ENCODE measurements at places on chromosomes 2 and 18. TPM values are rescaled to one million over a fixed set of nuclear protein-coding genes. Genes with fewer than 3 reads are reported as not detected.

RFX8 gene
- 27.8 TPM for total RNA-seq

DSG1 gene
- not detected for total RNA-seq

DNA sequence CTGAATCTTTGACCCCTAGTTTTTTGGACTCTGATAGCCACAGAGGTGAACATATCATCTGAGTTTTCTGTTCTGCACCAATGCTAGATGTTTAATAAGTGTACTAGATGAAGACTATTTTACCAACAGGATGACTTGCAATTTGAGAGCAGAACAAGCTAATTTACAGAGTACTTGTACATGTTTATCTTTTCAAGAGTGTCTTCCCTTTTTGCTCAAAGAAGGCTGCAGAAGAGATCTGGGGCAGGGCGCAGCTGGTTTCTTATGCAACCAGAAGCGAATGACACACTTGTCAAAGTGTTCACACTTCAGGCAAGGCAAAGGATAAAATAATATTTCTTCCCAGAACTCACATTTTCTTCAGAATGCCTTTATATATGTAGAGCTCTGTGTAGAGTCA, 86.0 kb downstream of the VWA3B start:
- DNase-seq = no peak

- no peak for DNase-seq
Observed at GRCh38 chr2:26542194-26542455, 64.2 kb upstream of the OTOF start.

GRCh38 chr2:235398321-235398720, 95.5 kb upstream of the AGAP1 start:
- no peak for DNase-seq

DNA sequence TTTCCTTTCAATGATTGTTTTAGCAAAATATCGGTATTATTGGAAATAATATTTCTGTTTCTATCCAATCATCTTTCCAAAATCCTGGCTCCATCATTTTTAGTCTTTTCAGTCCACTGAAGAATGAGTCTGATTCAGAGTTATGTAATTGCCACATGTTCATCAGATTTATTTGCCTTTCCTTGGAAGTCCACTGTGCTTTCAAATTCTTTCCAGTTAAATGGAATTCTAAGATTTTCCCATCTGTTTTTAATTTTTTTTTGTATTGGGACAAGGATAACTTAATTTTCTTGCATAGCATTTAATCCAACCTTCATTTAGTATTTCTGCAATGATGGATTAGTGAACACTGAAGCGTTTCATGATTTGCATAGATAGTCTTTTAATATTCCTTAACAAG, 521.5 kb upstream of the NRXN1 start:
- DNase-seq = no peak

DNA sequence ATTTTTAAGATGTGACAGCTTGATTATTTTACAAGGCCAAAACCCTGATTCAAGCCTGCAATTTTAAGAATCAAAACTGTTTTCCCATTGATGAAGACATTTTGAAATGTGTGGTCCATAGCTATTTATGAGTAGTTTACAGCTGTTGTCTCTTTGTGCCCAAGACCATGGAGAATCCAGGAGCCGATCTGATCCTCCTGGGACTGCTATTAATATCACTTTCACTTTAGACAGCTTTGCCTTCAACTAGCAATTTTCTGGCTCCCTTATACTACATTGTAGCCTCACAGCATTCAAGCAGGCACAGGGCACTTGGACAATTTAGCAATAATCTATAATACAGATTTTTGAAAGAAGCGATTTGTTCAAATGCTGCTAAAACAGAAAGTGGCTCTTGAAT, 172.9 kb downstream of the SLC8A1 start:
- DNase-seq = peak; percentile 93

DNA sequence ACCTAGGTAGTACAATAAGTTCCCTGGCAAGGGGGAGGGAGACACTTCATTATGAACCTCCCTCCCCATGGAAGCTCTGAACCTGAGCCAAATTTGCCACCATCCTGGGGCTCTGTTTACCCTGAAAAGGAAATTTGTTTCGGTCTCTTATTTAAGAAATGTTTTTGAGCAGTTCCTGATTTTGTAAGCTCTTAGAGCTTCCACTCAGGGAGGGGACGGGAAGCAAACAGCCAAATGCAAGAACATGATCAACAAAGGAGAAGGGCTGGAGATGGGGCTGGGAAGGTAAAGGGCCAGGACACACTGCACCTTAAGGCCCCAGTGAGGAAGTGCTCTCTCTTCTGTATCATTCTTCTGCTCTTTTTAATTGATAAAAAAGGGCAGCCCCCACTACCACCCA, 117.9 kb downstream of the NRP2 start:
- no peak for DNase-seq
